NCI-H2171 (cell line): ENCODE measurements at places on chromosomes 16 and 17.

- no peak for DNase-seq
Measured at GRCh38 chr16:7524419-7524818, 191.8 kb downstream of the RBFOX1 start.

DNA sequence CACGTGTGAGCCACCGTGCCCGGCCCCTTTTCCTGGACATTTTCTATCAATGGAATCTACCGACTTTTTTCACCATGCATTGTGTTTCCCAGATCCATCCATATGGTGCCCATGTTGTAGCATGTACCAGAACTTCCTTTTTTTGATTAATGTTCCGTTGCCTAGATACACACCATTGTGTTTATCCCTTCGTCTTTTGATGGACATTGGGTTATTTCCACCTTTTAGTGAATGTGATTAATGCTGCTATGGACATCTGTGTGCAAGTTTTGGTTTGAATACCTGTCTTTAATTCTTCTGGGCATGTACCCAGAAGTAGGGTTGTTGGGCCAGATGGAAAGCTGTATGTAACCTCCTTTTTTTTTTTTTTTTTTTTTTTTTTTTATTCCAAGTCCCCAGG is 79.8 kb downstream of the NT5M start:
- DNase-seq: peak; percentile 85

DNA sequence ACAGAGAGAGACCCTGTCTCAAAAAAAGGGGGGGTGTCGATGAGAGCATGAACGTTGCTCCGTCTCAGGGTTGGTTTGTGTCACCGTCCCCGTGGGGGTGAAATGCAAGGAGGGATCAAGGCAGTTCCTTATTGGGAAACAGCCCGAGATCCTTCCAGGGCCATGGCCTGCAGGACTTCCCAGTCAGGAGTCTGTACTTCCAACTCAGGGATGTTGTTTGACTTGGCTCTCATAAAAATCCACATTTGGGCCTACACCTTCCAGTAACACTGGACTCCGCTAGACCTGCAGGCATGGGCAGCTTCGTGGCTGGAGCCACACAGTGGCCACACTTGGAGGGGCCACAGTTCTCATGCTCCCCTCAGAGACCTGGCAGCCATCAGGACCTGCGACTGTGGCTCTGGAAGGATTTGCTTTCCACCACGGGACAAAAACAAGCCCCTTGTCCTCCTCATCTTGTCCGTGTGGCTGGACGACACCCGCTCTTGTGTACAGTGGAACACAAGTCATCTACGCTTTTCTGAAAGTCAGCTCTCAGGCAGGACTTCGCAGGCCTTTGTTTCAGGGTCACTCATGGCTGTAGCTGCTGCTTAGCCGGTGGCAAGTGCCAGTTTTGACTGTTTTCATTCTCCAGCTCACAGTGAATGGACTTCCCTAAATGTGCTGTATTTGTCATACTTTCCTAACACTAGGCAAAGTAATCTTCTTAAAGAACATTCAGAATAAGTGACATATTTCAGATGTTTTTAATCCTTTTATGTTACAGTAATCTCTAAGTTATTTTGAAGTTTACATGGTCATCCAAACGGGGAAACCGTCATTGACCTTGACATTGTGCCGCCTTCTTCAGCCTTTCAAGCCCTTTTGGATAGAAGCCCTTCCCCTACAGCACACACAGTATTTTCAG is 24.2 kb upstream of the IL17C start:
- DNase-seq: no peak

GRCh38 chr17:53757559-53757958 is 65.2 kb upstream of the KIF2B start:
- DNase-seq: no peak

GRCh38 chr17:28010406-28010805 is 32.1 kb upstream of the NLK start:
- no peak for DNase-seq

- DNase-seq: peak; percentile 31
Measured at GRCh38 chr16:995087-995486, 13.5 kb downstream of the SOX8 start.

DNA sequence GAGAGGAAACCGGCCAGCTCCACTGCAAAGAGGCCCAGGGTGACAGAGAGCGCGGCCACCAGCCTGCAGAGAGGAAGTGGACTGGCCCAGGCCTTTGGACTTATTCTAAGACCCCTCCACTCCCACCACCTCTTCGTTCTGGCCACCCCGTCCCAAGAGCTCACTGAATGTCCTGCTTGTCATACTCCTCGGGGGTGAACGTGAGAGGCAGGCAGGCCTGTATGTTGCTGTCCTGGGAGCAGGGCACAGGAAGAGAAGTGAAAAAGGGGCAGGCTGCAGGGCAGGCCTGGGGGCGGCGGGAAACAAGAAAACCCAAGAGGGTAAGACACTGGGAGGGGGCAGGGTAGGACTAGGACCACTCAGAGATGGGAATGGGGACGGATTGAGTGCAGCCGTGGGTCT is 384 bp downstream of the TMEM107 start:
- DNase-seq: no peak

GRCh38 chr16:84495506-84495905 is 9.0 kb downstream of the MEAK7 start:
- no peak for DNase-seq

GRCh38 chr16:2252806-2253148 is 1.4 kb upstream of the ECI1 start:
- DNase-seq: no peak

DNA sequence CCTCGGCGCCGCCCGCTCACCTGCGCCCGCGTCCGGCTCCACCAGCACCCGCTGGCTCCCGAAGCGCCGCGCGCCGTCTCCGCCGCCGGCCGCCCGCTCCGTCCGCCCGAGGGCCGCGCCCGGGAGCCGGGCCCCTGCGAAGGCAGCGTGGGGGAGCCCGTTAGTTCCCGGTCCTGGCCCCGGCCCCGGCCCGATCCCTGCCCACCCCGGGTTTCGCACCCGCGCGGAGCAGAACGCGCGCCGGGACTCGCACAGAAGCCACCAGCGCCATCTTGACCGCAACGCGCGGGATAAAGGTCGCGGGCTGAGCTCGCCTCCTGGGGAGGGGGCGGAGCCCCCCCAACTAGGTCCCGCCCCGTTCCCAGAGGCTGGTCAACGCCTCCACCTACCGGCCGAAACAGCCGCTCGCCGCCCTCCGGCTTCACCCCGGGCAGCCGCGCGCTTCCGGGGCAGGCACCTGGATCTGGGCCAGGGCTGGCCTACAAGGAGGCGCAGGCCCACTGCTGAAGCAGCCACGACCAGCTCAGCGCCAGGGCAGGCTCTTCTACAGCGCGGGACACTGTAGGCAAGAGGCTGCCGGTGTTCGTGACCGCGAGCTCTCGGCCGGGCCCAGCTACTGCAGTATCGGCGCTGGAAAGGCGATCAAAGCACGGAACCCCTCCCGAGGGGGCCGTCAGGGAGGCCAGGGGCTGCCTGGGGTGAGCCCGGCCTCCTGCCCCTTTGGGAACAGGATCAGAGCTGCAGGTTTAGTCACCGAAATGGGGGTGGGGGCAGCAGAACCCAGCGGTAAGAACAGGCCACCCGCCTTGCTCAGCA is at the start of gene ECI1:
Gene ECI1, minus strand, starts transcription at position 292 of the 816 bp plus-strand sequence. Its CDS starts 21 bp downstream, at position 271.
- DNase-seq: peak; percentile 81

DNA sequence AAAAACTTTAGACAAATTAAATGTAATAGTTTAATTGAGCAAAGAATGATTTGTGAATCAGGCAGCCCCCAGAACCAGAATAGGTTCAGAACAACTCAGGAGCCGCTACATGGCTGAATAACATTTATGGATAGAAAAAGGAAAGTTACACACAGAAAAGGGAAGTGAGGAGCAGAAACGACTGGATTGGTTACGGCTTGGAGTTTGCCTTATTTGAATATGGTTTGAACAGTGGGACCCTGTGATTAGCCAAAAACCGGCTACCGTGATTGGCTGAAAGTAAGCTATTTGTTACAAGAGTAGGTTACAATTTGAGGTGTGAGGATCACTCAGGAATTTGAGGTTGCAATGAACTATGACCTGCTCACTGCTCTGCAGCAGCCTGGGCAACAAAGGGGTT is 1139.8 kb downstream of the CDH11 start:
- no peak for DNase-seq

GRCh38 chr16:14502932-14503741 is 126.9 kb downstream of the PARN start:
- DNase-seq: no peak

GRCh38 chr17:57870283-57870635 is 20.4 kb upstream of the MRPS23 start:
- DNase-seq: no peak

- no peak for DNase-seq
Measured at GRCh38 chr16:75787440-75787839, 61.1 kb upstream of the CPHXL start.

GRCh38 chr16:67429053-67429798 is 1.7 kb upstream of the HSD11B2 start:
- no peak for DNase-seq

- DNase-seq: no peak
Measured at GRCh38 chr17:2598166-2598565, 4.7 kb downstream of the PAFAH1B1 start.

DNA sequence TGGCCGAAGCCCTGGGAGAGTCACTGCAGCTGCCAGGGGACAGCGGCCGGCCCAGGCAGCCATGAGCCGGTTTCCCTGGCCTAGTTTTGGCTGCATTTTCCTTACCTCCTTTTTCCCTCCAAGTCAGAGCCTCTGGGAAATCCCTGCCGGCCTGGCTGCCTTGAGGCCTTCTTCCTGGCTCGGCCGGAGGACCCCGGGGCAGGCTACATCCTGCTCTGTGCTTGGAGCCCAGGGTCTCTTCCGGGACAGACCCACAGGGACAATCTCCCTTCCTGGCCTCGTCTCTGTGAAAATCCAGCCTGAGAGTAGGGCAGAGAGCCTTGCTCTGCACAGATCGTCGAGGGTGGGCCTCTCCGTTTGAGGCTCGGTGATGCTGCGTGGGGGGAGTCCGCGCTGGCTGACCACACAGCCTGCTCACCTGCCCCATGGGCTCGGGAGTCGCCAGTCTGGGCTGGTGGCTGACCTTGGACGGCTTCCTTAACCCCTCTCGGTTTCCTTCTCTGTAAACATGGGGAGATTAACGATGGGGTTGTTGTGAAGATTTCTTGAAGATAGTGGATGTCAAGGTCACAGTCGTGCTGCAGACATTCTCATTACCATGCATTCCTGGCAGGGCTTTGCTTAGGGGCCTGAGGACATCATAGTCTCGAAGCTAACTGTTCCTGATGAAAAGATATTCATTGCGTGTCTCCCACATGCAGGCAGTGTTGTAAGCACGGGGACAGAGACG is 34.8 kb upstream of the CIBAR2 start:
- no peak for DNase-seq
